Activated T-cell treated with anti-CD3 and anti-CD28 coated beads, Interleukin-2, amount 50 U/mL, for 4 hours (primary cell): ENCODE measurements at places on chromosomes 5 and 9. TPM values are rescaled to one million over a fixed set of nuclear protein-coding genes. Genes with fewer than 3 reads are reported as not detected.

Gene ECSCR
- total RNA-seq: 2.9 TPM

DNA sequence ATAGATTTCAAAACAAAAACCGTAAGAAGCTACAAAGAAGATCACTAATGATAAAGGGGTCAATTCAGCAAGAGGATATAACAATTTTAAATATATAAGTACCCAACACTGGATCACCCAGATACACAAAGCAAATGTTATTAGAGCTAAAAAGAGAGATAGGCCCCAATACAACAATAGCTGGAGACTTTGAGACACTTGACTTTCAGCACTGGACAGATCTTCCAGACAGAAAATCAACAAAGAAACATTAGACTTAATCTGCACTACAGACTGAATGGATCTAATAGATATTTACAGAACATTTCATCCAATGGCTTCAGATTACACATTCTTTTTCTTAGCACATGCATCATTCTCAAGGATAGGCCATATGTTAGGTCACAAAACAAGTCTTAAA is 46.3 kb upstream of the TAF1L start:
- no peak for DNase-seq

Gene DPH7
- 35.2 TPM for total RNA-seq

- DNase-seq: no peak
These were observed 73.5 kb downstream of the CACNA1B start for GRCh38 chr9:137951107-137951506.

Gene PCDHB15
- total RNA-seq: not detected

Gene GARIN3
- 0.25 TPM for total RNA-seq

DNA sequence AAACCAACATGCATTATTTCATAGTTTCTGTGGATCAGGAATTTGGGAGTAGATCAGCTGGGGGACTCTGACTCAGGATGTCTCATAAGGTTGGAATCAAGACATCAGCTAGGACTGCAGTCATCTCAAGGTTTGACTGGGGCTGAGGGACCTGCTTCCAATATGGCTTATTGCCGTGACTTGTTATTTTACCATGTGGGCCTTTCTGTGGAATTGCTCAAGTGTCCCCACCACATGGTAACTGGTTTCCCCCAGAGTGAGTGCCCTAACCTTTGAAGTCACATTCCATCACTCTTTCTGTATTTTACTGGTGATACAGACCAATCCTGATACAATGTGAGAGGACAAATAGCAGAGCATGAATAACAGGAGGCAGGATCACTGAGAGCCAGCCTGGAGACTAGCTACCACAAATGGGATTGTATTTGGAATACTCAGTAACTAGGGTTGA is 70.2 kb upstream of the ELL2 start:
- DNase-seq: no peak

DNA sequence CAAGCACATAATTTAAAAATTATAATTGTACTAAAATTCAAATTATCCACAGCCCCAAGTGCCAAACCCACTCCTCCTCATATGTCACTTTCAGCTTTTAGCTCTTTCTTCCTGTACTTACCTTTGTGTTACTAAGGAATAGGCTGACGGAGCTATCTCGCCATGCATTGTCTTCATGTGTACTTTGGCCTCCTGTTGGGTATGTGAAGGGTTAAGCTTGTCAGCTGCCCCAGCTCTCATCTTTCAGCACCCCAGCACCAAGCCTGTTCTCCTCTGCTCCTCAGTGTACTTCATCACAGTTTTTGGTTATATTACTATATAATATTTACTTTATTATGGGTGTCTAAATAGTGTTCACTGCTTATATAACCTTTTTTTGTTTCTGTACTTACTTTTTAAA is 46.2 kb downstream of the OSTF1 start:
- DNase-seq: no peak

- no peak for DNase-seq
These were observed 12.4 kb downstream of the MSX2 start for GRCh38 chr5:174736777-174737176.

Gene C1QTNF2
- not detected for total RNA-seq

Gene LHFPL2
- total RNA-seq: 0.22 TPM

DNA sequence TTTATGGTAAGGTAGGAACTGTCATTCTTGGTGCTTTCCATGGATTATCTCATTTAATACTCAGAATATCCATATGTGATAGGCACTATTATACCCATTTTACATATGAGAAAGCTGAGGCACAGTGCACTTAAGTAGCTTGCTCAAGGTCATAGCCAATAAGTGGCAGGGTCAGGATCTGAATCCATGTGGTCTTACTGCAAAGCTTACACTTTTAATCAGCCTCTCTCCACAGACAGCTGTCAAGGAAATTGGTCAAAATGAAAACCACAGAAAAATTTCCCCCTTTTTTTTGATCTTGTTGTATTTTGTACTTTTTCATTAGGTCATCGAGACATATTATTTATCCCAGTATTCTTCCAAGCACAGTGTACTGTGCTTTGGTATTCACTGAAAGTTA is 78.5 kb downstream of the ERCC6L2 start:
- DNase-seq: no peak

DNA sequence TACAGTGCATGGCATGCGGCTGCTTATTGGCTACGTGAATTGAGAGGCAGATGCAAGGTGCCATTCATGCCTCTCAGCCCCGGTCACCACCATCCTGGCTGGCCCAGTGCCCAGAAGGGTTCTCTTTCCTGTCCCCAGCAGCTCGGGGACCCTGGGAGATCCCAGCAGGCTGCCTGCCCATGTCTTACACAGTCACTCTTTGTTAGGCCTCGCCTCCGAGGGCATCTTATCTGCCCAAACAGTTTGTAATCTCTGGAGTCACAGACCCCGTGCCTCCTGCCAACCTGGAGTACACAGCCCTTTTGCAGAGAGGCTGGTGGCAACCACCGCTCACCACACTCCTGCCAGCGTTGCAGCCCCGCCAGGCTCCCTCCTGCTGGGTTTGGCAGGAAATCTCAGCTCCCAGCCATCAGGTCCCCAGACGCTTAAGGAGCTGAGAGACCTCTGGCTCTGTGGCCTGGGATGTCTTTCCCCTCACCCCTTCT is 7.0 kb upstream of the AK1 start:
- DNase-seq: no peak

Gene WNK2
- total RNA-seq: 3.3 TPM

DNA sequence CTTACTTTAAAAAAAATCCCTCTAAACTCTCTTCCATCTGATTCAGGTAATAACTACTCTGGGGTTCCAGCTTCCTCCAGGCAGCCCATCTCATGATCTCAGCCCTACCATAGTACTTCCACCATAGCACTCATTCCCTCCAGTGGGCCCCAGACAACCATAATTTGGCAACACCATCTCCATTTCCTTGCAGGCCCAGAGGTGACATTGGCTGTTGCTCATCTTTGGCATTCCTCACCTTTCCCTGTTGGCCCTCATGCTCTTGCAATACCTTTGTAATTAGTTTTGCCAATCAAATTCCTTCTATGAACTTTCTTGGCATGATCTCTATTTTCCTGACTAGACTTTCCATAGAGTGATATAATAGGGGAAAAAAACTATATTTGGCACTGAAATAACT is 60.1 kb downstream of the TAF11L14 start:
- no peak for DNase-seq

Gene SH3TC2
- not detected for total RNA-seq

Gene MEF2C
- 1.4 TPM for total RNA-seq

DNA sequence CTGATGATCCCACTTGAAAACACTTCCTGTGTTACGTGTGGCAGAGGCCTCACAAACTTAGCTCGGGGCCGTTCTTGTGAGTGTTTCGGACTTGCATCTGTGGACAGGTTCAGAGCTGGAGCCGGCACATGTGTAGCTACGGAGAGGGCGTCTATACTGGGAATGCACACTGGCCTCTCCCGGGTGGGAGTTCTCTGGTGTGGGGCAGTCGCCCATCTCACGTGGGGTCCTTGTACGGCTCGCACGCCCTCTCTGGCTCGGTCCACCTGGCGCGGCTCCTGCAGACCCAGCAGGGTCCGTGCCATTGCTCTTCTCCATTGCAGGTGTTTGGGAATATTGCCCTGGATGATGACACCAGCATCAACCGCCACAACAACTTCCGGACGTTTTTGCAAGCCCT is 197.9 kb downstream of the CACNA1B start:
- DNase-seq: no peak

- no peak for DNase-seq
These were observed 278.8 kb downstream of the PSAT1 start for GRCh38 chr9:78575771-78576170.

Gene SCGB3A2
- 0.90 TPM for total RNA-seq

DNA sequence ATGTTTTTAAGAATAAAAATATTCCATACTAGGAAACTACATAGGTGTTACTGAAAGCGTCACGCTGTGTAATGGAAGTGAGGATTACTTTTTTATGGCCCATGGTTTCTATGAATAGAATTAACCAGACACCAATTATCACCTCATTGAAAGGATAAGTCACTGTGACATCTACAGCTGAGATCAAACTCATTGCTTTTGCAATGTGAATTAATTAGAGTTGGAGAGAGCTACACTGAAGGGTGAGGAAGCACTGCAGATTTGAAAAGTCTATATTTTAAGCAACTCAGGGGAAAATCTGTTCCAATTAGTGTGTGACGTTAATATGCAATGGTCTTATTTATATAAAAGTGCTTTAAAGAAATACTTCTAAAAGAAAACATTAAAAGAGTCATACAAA is 1300.1 kb upstream of the DMAC1 start:
- no peak for DNase-seq

GRCh38 chr5:18051953-18052352 is 417.7 kb downstream of the TAF11L14 start:
- DNase-seq: no peak

Gene HSPB3
- not detected for total RNA-seq

- peak; percentile 23 for DNase-seq
These were observed 192.7 kb downstream of the GNA14 start for GRCh38 chr9:77455312-77455927.

Gene FAM163B
- total RNA-seq: not detected

GRCh38 chr9:19493876-19494275 is 85.1 kb downstream of the ACER2 start:
- no peak for DNase-seq

Gene GFPT2
- 0.48 TPM for total RNA-seq

DNA sequence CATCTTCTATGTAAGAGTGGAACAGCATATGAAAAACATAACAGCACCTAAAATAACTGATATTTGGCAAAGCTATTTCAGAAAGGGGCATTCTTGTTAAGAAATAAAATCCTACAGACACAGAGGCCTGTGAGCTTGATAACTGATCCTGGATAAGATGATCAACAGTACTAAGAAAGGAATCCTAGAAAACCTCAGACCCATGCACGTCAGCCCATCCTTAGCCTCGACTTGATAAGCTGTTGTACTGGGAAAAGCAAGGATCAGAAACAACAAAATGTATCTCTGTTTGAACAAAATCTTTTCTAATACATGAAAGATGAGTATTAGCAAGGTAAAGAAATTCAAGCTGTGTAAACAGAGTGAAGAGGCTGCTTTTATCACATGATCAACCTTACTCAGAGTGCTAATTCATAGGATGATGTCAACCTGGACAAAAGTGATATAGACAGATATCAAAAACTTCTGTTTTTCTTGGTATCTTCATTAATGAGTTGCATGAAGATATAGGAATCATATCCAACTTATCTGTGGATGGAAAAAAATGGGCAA is 15.2 kb downstream of the LIFR start:
- no peak for DNase-seq

GRCh38 chr9:137114613-137115393 is at the start of gene DPP7:
TSS of gene DPP7 (minus strand) at chr9:137114733. CDS start at chr9:137114713, 20 bp downstream.
- DNase-seq: peak; percentile 77

DNA sequence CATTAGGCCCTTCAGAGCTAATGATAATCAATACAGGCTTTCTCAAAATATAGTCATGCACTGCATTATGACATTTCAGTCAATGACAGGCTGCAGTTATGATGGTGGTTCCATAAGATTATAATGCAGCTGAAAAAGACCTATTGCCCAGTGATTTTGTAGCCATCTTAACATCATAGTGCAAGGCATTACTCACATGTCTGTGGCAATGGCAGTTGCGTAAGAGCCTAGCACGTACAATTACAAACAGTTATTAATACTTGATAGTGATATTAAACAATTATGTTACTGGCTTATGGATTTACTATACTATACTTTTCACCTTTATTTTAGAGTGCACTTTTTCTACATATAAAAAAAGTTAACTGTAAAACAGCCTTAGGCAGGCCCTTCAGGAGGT is 214.8 kb downstream of the ISL1 start:
- no peak for DNase-seq

DNA sequence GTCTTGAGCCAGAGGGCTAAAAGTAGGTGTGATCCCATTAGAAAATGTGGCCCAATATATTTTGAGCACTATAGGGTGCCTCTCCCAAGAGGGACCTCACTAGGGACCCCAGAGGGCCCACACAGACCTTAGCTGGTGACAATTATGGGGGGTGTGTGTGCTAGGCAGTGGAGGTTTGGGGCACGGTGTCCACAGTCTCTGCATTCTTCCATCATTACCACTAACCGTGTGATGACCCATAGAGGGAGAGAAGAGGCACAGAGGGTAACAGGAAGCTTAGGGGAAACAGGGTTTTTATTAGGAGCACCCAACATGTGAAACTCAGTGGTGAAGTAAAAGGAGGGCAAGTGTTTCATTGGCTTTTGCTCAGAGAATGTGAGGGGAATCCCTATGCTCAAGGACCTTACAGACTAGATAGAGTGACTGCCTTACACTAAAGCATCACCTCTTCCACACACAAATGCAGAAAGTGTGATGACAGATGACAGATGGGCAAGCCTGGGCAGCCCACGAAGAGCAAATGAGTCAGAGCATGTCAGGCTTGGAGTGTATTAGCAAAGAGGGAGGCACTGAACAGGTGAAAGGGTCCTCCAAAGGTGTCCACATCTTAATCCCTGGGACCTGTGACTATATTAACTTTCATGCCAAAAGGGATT is 2.5 kb upstream of the ACTL7A start:
- DNase-seq: no peak

Gene AHRR
- 22.8 TPM for total RNA-seq

DNA sequence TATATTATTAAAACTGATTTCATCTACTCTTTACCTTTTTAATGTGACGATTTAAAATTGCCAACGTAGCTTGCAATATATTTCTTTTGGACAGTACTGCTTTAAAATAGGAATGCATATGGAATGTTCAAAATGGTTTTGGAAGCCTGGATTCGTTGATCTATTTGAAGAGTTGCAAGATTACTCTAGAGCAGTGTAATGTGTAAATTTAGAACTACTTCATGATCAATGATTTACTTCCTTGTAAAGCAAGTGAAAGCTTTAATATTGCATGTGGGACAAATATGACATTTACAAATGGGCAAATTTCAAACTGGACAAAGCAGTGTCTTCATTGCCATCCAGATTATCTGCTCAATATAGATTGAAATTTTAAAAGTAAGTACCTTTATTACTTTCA is 38.3 kb downstream of the PARP8 start:
- no peak for DNase-seq

Gene GNA14
- not detected for total RNA-seq

Gene FLT4
- 1.8 TPM for total RNA-seq

DNA sequence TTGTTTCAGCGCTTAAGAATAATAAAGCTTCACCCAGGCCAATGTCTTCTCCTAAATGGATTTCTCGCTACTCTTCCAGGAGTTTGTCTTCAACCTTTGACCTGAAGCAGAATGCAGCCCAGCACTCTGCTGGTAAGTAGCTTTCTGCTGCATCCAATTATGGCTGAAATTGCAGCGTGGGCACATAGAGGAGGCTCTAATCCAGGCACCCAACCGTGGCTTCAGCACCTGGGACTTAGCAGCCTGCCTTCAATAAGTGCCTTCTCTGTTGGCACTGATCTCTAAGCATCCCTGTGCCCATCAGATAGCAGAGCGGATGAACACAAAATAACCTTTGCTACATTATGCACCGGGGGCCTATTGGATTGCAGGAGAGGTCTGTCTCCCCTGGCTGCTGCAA is 105.2 kb downstream of the TRIM32 start:
- DNase-seq: no peak

- DNase-seq: no peak
These were observed 171.2 kb downstream of the CWC27 start for GRCh38 chr5:64939772-64940510.
